ENCODE measurements at places on chromosomes 2 and 18. TPM values are rescaled to one million over a fixed set of nuclear protein-coding genes. Genes with fewer than 3 reads are reported as not detected.

DNA sequence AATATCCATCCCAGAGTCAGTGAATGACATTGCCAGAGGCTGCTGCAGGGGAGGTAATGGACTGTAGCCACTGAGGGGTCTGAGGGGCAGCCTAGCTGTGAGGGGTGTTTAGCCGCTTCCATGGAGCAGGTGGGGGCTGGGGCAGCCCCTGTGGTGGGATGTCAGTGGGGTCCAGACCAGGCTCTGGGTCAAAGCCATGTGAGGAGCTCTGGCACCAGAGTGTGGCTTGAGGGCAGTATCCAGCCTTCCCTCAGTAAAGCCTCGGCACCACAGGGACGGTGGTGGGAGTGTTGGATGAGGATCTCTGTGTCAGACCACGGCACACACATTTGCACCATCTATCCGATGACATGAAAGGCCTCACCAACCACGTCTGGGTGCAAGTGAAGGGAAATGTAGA, 85.0 kb downstream of the INHBB start:
- no peak for DNase-seq

DNA sequence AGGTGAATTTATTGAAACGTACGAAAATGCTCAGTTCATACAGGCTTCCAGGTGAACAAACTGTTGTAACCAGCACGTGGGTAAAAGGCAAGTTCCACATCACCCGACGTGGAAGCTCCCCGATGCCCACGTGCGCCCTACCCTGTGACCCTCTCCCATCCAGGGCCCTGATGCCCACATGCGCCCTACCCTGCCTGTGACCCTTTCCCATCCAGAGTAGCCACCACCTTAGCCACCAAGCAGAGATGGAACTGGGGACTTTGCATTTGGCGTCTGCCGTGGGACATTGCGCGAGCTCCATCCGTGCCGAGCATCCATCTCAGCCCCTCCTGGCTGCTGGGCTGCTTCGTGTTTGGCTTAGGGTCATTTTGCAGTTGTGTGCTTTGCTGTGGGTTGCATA, 37.5 kb downstream of the ANO7 start:
- DNase-seq = peak; percentile 30

DNA sequence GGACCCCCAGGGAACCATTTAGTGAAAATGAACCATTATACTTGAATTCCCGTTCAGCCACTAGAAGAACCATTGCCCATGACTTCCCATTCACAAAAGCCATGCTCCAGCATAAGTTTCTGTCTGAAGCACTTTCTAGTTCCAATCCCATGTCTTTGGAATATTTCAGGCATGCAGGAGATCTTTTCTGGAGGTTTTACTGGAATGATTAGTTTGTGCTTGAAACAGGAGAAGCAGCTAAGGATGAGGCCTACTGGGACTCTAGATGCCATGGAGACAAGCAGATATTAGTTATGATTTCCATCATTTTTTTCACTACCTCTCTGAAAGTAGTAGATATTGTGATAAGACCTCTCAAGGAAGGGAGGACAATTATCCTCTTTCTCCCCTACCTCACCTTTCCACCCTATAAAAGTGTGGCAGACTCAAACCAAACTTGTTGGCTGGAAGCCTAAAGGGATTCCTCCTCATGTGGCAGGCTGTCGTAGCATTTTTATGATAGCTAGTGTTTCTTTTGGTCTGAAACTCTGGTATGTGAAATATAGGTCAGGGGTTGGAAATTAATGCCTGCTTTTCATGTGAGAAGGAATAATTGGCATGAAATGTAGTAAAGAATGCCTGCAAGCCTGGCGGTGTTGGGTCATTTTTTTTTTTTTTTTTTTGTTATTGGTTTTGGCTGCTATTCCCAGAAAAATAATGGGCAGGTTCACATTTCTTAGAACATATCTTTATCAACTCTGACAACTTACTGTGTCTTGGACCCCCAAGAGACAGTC, 29.3 kb upstream of the MMADHC start:
- DNase-seq = no peak

DNA sequence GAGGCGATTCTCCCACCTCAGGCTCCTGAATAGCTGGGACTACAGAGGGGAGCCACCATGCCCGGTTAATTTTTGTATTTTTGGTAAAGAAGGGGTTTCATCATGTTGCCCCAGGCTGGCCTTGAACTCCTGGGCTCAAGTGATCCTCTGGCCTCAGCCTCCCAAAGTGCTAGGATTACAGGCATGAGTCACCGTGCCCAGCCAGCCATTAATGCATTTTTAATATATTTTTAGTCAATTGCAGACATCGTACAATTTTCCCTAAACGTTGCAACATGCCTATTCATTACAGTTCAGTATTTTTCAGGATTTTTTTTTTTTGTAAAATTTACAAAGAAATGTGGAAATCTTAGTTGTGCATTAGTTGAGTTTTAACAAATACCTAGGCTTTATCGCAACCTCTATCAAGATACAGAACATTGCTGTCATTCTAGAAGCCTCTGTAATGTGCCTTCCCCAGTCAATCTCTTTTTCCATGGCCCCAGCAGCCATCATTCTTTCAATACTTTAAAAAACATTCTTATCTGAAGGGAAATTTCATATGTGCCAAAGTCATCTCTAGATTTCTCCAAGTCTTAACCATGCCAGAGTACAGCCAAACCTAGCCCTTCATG, 14.7 kb downstream of the NABP1 start:
- no peak for DNase-seq

GRCh38 chr2:187519419-187520120, 34.7 kb downstream of the TFPI start:
- no peak for DNase-seq

DNA sequence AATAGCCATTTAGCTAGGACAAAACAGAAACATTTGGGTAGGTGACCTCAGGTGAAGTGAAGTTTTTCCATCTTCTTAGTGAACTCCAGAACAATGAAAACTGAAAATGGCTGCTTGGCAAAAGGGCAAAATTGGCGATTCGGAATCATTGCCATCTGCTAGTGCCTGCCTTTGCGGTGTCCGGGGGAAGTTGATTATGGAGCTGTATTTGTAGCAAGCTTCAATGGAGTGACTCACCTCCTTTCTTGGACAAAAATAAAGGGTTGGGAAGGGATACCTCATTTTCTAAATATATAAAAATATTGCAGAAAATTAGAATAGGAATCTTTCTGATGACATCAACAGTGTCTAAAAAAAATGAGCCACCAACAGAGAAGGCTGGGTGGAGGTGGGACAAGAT, 460.5 kb downstream of the TGIF1 start:
- DNase-seq = no peak

The IL36B gene
- total RNA-seq = not detected

The PCARE gene
- total RNA-seq = 5.3 TPM

All from right cardiac atrium (tissue), 5 donors.